ENCODE measurements at places on chromosomes 12 and 14. TPM values are rescaled to one million over a fixed set of nuclear protein-coding genes. Genes with fewer than 3 reads are reported as not detected.

DNA sequence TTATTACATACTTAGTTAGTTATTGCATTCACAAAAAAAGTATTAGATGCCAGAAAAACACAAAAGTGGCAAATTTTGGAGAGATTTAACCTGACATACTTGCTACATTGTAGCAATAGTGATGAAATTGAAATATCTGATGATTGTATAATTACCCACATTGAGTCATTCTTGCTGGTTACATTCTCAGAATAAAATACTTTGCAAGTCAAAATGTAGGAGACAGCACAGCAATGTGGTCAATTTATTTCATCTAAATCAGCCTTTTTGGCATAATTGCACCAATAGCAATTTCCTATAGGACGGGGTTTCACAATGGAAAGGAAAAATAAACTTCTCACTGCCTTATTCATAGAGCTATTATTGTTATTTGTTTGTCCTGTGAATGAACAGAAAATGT, 125.0 kb upstream of the ETV6 start:
- no peak for DNase-seq

DNA sequence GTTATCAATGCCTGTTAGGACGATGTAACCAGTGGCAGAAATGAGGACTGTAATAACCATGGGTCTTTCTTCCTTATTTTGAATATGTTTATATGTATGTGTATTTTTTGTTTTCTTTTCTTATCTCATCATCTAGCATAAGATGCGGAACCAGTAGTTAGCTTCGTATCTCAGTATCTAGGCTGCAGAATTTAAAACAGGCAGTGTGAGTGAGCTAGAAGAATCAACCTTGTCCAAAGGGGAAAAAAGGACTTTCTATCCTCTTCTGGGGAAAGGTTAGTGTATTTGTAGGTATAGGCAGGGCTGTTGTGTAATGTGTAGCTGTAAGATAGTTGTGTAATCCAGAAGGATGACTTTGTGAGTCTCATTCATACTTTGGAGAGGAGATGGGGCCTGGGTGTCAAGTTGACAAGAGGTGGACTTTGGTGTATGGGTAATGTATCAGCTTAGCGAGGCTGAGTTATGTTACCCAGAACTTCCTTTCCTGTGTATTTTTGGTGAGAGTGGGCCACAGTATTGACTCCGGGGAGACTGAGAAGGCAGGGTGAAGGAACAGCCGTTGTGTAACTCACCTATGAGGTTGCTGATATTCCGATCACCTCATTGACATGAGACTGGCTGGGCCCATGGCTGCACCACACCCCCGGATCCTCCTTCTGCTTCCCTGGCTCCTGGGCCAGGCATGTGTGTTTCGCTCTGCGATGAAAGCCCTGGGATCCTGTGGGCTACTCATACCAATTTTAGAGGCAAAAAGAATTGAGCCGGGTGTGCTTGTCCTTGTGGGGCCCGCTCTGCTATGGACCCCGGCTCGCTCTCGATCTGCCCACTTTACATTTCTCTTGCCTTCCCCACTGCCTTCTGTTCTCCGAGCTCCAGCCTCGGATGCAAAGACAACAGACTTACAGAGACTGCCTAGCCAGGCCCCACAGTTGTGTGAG, 24.3 kb downstream of the DLK1 start:
- no peak for DNase-seq

Gene E2F7
- 2.5 TPM for total RNA-seq

Gene KRT83
- not detected for total RNA-seq

Gene TM9SF1
- total RNA-seq: 39.3 TPM

DNA sequence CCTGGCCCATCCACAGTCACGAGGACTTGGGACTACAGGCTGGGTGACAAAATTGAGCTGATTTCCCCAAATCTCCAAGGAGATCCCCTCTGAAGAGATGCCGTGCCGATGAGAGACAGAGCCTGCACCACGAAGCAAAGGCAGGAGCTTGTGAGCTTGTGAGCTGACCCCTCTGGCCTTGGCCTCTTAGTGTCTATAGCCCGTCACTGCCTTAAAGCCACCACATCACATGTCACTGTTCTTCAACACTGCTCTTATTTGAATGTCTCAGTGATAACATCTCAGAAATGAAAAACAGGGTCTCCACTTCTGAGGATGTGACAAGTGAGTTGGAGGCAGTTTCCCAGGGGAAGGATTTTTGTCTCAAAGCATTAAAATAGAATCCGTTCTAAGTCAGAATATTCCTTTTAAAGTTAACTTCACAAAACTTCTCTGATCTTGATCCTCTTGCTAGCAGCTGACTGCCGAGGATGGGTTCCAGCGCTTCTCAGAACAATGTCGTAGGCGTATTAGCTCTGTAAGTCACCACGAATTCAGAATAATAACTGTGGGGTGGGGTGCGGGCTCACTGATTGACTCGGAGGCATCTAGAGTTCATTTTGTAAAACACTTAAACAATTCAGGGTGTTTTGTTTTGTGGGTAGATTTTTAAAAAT, 37.5 kb downstream of the CHST11 start:
- no peak for DNase-seq

DNA sequence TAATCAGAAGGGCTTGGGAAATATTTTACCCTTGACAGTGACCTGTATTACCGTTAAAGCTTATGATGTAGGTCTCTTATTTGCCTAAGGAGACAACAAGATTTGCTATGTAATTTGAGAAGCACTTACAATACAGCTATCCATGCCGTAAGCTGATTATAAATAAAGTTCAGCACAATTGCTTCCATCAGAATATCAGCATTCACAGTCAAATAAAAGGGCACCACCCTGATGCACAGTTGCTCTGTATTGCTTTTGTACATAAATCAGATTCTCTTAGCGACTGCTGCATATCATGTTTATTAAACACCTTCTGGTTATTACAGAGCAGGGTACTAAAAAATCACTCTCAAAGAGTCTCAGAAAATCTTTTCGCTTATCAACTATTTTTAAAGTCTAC, 67.3 kb upstream of the VRK1 start:
- DNase-seq: no peak

Gene NPAS3
- total RNA-seq: 1.9 TPM

GRCh38 chr14:50025776-50026175, 90.6 kb downstream of the VCPKMT start:
- DNase-seq: peak; percentile 34

Gene PIK3C2G
- not detected for total RNA-seq

DNA sequence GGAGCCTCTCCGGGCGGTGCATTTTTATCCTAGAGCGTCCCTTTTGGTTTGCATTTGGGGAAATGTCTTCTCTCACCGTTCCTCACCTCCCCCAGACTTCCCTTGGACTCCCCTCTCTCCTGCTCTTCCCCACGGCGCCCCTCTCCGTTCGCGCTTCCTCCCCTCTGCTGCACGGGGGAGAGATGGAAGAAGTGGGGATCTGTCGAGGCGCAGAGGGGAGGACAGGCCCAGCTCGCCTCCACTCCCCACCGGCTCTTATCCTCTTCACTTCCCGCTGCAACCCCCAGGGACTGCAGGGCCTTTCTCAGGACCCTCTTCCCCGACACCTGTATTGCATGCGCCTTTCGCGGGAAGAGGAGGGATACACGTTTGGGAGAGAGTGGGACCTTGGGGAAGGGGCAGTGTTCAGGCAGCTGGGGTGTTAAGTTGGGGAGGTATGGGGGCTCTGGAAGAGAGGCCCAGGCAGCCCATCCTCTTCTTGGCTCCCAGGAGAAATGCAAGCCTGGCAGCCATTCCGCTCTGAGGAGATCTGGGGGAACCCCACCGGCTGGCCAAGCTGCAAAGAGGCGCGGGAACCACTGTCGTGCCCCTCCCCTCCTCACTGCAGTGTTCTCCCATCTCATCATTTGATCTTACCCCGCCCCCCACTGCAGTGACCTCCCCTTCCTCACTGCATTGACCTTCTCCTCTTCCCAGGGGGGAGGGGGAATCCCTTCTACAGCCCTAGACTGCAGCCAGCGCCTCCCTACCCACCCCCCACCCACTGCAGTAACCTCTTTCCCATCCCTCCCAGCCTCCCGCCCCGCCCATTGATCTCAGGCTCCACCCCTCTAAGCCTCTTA, 788 bp downstream of the ENO2 start:
- no peak for DNase-seq

GRCh38 chr14:48703728-48704467, 882.3 kb downstream of the RPS29 start:
- DNase-seq: no peak

Gene MMP19
- not detected for total RNA-seq

DNA sequence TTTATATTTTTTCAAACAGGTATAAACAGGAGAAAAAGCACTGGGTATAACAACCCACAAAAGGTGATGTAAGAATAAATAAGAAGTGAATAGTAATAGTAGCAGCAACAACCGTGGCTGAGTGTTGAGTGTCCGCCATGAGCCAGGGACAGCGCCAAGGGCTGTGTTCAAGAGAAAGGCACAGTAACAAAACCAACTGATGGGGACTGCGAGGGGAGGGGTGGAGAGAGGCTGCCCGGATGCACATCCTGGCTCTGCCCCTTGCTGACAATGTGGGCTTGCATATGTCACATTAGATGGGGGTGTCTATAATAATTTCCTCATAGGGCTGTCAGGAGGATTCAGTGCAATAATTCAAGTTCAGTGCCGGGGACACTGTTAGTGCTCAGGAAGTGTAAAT, 912.4 kb downstream of the VRK1 start:
- DNase-seq: no peak

GRCh38 chr12:89542912-89543592, 17.2 kb upstream of the POC1B start:
- DNase-seq: peak; percentile 42

DNA sequence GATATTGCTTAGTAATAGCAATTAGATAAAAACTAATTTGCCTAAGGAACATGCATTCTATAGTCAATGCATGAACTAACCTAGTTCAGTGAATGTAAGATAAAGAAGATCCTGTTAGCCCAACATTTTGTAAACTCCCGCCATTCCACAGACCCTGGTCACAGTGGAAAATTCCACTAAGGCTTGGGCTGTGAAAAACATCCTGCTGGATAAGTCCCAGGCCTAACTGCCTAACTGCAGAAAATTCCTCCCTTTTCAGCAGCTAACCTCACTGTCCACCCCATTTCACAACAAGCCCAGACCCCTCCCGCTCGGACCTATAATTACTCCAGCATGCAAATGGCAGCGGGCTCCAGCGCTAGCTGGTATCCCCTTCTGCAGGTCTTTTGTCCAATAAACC, 97.9 kb upstream of the GARIN6 start:
- no peak for DNase-seq

DNA sequence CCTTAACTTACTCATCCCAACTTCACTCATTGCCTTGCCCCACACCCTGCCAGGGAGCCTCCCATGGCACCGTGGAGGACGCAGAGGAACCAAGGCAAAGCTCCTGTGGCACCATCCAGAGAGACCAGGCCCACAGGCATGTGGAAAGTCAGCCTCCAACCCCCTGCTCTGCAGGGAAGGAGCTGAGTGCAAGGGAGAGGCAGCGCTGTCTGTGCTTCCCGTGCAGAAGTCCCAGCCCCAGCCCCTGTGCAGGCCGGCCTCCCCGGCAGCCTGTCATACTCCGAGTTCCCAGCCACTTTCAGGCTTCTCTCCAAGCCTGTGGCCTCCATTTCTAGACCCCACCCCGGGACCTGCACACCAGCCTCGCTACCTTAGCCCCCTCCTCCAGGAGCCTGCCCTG, 106.4 kb downstream of the SINHCAF start:
- no peak for DNase-seq

- DNase-seq: no peak
Observed at GRCh38 chr14:54785778-54786770, 116.6 kb downstream of the GCH1 start.

DNA sequence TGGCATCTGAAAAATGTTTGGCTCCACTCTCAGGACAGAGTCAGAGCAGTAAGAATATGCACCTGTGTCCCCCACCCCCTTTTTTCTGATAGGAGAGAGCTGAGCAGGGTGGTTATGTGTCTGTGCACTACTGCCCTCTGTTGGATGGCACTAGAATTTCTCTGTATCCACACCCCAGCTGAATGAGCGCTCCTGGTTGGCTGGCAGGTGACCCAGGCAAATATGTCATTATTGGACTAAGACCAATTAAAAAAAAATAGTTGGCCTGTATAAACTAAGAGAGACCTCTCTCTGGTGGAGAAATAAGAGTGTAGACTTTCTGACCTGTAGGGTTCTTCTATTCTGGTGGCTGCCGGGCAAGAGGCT, 107.0 kb downstream of the PTCSC3 start:
- peak; percentile 29 for DNase-seq

- DNase-seq: no peak
Observed at GRCh38 chr14:71952381-71953363, 20.4 kb downstream of the RGS6 start.

- DNase-seq: no peak
Observed at GRCh38 chr12:57725851-57726150, 12.7 kb downstream of the AGAP2 start.

Data from MG63 (cell line).